ENCODE measurements at places on chromosomes 3 and 15. TPM values are rescaled to one million over a fixed set of nuclear protein-coding genes. Genes with fewer than 3 reads are reported as not detected.
A peak's percentile ranks its signal among the peaks of the same experiment; 100 is the strongest.

GRCh38 chr15:96359616-96360521 is 29.4 kb downstream of the NR2F2 start:
- no peaks in the 10 kb centered on the region for H3K27me3 ChIP-seq
- DNase-seq = no peak
- H3K4me3 ChIP-seq = peak overlapping the region; percentile 38
- H3K36me3 ChIP-seq = no peaks in the 10 kb centered on the region
- peak overlapping the region; percentile 6 for H3K27ac ChIP-seq

DNA sequence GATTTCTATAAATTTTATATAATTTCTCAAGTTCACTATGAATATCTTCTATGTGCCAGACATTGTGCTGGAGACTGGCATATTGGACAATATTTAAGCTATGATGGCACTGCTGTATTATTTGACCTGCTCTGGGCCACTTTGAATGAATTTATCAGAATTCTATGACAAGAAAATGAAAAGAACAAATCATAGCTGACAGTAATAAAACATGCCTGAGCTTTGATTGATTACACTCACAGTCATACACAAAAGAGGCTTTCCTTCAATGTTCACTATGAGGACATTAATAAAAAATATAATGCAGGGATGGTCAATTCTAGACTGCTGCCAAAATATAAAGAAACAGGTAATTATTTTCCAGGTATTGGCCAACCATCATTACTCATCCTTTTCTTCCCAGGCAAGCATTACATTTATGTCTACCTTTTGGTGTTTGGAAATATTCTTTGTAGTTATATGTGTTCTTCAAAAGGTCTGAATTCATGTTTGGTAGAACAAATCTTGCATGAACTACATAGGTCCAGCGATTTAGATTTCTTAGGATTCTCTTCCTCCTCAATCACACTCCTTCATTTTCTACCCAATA is 81.0 kb upstream of the ALCAM start:
- H3K4me3 ChIP-seq = no peak overlapping the region
- H3K4me1 ChIP-seq = no peaks in the 10 kb centered on the region
- H3K27me3 ChIP-seq = no peaks in the 10 kb centered on the region
- H3K27ac ChIP-seq = no peak overlapping the region
- DNase-seq = no peak

RASGRF1 gene
- 0.59 TPM for total RNA-seq

DNA sequence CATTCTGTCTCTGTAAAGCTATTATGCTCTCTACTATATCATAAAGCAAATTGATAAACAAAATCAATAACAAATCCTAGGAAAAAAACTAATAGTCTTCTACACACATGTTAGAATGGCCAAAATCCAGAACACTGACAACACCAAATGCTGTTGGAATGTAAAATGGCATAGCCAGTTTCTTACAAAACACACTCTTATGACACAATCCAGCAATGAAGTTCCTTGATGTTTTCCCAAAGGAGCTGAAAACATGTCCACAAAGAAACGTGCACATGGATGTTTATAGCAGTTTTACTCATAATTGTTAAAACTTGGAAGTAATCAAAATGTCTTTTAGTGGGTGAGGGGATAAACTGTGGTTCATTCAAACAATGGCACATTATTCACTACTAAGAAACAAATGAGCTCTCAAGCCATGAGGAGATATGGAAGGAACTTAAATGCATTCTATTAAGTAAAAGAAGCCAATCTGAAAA is 32.7 kb downstream of the CADM2 start:
- no peak for DNase-seq
- no peaks in the 10 kb centered on the region for H3K27me3 ChIP-seq
- no peaks in the 10 kb centered on the region for H3K4me1 ChIP-seq
- no peak overlapping the region for H3K27ac ChIP-seq

ADCY5 gene
- total RNA-seq = 1.4 TPM

- no peak overlapping the region for H3K4me3 ChIP-seq
- no peaks in the 10 kb centered on the region for H3K27me3 ChIP-seq
- no peaks in the 10 kb centered on the region for H3K36me3 ChIP-seq
- H3K4me1 ChIP-seq = peaks cover 28% of the 10 kb centered on the region
These were observed 2.1 kb upstream of the GNAT1 start for GRCh38 chr3:50189274-50189673.

DNA sequence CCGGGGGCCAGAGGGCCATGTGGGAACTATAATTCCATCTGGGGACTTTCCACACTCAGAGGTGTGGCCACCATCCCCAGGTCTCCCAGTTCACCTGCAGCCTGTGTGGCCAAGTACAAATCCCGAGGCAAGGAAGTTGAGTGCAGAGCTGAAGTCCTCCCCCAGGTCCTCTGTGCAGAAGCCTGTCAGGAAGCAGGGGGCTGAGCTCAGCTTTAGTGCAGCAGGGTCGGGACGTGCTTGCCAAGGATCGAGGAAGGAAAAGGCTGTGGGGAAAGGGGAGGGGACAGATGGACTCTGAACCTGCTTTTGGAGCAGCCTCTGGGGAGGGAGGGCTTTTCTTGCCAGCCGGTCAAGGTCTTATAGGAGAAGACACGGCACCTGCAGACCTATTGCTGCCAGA is 67.7 kb downstream of the CHRNA7 start:
- H3K27ac ChIP-seq = no peak overlapping the region
- H3K4me1 ChIP-seq = no peaks in the 10 kb centered on the region
- H3K36me3 ChIP-seq = no peaks in the 10 kb centered on the region
